CD4-positive, alpha-beta T cell treated with Interleukin-6 at 100 ng/mL for 8 hours (primary cell): ENCODE measurements at places on chromosomes 6 and 20.
A peak's percentile ranks its signal among the peaks of the same experiment; 100 is the strongest.

DNA sequence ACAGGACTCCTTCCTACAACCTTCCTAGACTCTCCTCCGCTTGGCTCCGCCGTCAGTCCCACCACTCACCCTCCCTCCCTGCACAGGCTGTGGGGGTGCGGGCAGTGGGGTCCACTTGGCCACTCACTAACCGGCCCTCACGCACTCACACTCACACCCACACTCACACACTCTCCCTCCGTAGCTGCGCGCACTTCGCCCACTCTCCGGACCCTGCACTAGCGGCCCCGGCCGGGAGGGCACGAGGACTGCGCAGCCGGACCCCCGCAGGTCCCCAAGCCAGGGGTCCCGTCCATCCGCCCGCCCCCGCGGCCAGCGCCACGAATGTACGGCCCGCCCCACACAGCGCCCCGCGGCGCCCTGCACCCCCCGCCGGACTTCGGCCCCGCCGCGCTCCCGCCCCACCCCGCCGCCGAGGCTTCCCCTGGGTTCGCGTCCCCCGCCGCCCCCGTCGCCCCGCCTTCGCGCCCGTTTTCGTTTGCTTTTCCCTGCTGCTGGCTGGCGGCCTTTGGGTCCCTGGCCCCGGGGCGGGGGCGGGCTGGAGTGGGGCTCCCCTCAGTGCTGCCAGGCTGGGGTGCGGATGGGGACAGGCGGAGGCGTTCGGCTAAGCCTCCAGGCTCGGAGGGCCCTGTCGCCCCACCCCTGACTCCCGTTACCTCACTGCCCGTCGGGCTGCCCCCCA is 23.0 kb upstream of the SLC22A7 start:
- DNase-seq: peak; percentile 5

DNA sequence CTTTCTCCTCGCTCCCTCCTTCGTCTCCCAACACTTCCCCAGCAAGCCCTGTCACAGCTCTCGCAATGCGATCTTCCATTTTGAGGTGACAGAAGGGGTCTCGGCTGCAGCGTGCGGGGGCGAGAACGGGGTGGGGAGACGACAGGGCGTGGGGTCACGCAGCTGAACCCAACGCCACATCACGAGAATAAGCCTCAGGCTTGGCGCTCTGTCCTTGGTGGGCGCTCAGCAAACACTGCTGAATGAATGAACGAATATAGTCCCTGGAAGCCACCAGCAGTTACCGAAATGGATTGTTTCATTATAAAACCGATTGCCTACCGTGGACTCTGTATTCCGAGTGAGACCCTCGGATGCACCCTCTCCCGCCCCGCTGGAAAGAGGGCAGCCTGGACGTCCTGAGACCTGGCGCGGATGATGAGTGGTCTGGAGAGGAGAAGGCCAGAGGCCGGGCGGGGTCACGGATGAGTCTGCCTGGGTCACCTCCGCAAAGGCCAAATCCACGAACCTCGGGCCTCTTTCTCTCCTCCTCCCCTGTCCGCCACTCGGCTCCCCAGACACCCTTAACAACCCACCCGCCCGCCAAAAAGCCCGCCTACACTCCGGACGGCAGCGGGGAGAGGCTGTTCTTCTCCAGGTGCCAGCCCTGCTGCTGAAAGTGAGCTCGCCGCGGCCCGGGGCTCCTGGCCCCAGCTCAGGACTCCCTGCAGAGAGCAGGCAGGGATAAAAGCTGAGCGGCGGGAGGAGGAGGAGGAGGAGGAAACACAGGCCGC is 3.7 kb downstream of the NRN1 start:
- no peak for DNase-seq

GRCh38 chr6:148653138-148653776 is 93.6 kb upstream of the UST start:
- DNase-seq: no peak

- DNase-seq: no peak
Observed at GRCh38 chr6:158718461-158719046, 68.7 kb downstream of the SYTL3 start.

DNA sequence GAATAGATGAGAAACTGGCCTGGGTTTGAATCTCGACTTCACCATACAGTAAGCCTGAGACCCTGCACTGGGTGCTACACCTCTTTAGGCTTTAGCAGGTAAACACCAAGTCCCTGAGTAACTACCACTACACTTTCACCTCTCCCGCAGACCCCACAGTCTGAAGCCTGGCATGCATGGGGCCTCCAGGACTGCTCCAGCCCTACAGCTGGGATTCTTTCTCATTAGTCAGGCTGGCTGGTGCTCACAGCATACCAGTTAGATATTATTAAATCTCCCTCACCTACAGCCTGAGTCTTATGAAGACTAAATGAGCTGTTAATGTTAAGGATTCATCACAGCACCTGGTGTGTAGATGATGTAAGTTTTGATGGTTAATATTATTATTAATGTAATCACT is 388.7 kb downstream of the ARHGAP18 start:
- no peak for DNase-seq

DNA sequence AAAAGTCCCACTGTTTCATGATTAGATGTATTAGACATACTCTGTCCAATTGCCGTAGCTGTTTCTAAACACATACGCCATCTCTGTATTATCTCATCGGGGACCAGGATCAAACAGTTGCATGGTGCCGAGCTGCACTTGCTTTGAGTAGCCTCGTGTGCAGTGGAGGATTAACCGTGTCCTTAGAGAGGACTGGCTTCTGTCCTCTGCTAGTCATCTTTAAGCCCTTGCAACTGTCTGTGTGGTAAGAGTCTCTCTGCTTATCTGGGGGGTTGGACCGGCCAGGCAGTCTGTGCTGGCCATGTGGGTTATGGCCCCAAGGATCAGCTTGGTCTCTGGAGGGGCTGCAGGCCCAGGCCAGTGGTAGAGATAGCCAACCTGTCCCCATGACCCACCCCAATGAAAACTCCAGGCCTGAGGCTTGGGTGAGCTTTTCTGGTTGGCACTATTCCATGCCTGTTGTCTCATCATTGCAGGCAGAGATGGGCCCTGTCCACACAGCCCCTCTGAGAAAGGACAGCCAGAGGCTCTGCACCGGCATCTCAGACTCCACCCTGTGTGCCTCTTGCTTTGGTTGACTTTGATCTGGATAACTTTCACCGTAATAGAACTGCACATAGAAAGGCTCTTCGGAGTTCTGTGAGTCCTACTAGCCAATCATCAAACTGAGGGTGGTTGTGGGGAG is 137.3 kb upstream of the SNX9 start:
- no peak for DNase-seq
